ENCODE measurements at places on chromosomes 16 and 17. TPM values are rescaled to one million over a fixed set of nuclear protein-coding genes. Genes with fewer than 3 reads are reported as not detected.

The DPEP3 gene
- not detected for total RNA-seq

The TBX21 gene
- total RNA-seq = not detected

The GNG13 gene
- not detected for total RNA-seq

The ERN2 gene
- total RNA-seq = 1.6 TPM

The RHBDF1 gene
- 30.7 TPM for total RNA-seq

The ARHGAP27 gene
- total RNA-seq = 28.0 TPM

The KRTAP1-1 gene
- not detected for total RNA-seq

The ABCA6 gene
- total RNA-seq = 0.93 TPM

The CIITA gene
- 0.64 TPM for total RNA-seq

The SHISA9 gene
- under 0.01 TPM for total RNA-seq

The NPIPB6 gene
- total RNA-seq = 2.1 TPM

The CCL4L2 gene
- not detected for total RNA-seq

The SPNS2 gene
- total RNA-seq = 14.7 TPM

The RETREG3 gene
- 78.3 TPM for total RNA-seq

The APOBR gene
- total RNA-seq = 0.07 TPM

The SHPK gene
- total RNA-seq = 9.5 TPM

The CBLN1 gene
- total RNA-seq = not detected
